Fibroblast of skin of left quadriceps (primary cell): ENCODE measurements at places on chromosomes 16 and 17.

GRCh38 chr17:72456075-72456474, 335.3 kb downstream of the SOX9 start:
- DNase-seq, result no peak

- DNase-seq, result no peak
These were observed 43.4 kb downstream of the MEOX1 start for GRCh38 chr17:43618276-43618675.

DNA sequence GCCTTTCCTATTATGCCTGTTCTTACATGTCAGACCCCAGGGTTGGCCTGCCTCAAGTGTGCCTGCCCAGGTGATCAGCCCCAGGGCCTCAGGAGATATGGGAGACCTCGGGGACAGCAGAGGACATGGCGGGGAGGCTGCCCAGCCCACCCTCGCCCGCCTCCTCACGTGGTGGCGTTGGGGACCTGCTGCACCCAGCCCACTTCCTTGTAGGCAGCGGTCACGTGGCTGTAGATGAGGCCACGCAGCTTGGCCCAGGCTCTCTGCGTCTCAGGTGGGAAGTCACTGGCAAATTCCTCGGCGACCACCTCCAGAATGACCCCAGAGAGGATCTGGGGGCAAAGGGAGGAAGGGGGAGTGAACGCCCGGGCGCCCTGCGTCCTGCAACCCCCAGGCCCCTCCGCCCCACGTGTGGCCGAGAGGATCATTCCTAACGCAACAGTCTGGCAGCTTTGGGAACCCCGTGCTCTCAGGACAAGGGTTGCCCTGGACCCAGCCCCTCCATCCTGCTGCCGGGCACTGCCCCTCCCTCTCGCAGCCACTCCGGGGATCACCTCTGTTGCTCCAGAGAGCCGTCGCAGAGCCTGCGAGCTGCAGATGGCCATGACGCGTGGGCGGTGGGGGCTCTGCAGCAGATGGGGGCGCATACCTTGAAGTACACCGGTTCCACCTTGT, 6.6 kb downstream of the CYGB start:
- no peak for DNase-seq

DNA sequence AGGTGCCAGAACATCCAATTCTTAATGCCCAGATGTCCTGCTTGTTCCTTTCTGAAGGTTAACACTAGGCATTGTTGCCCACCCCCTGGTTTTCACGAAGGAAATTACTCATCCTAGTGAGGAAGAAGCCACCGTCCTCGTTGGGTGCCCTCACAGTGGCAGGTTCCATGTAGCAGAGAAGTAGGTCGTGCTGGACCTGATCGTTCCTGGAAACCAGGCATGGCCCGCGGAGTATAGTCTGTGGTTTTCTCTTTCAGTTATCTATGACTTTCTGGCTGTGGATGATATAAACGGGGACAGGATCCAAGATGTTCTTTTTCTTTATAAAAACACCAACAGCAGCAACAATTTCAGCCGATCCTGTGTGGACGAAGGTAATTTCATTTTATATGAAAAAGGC, 16.5 kb downstream of the RGS11 start:
- DNase-seq, result no peak

- no peak for DNase-seq
These were observed 61.5 kb downstream of the WSB1 start for GRCh38 chr17:27355419-27355818.

DNA sequence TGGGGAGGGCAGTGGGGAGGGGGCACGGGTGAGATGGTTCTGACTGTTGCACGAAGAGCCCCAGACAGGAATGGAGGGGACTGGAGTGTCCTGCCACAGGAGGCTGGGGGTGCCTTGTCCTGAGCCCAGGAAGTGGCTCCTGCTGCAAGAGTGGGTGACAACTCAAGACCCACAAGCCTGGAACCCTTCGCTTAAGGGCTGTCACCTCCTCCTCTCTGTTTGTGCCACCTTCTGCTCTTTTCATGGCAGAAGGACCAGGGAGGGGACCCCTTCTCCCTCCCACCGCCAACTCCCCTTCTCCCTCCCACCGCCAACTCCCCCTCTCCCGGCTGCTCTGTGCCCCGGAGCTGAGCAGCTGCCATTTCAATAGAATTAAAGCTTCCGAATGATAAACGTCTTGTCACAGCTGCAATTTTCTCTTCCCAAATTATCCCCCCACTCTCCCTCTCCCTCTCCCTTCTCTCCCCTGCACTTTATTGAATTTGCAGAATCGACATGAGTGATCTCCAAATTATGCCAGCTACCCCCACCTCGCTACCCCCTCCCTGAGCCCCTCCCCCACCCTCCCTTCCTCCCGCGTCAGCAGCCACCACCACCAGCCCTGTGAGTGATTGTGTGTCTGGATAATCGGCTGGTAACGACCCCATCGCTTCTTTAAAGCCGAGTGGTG, 13.7 kb downstream of the GJD3 start:
- DNase-seq, result no peak

DNA sequence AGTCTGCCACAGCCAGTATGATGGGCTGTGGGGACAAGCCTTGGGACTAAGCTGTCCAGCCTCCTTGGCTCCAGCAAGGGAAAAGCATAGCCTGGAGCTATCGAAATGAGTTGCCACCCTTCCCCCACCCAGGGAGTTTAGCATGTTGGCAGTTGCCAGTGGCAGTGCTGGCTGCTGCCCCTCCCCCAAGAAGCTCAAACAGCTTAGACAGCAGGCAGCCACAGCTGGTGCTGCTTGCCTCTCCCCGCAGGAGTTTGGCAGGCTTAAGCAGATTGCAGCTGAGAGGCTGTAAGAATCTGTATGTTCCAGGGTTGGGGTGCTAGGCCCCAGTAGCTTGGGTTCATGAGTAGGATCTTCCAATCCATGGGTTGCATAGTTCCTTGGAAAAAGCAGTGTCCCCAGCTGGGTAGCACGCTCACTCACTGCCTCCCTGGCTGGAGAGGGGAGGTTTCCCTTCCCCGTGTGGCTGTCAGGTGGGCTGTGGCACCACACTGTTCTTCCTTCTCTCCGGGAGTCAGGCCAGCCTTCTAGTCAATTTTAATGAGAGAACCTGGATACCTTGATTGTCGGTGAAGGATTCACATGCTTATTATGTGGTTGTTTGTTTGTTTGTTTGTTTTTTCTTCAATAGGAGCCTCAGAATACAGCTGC, 506.1 kb downstream of the CDH11 start:
- DNase-seq, result peak; percentile 10

DNA sequence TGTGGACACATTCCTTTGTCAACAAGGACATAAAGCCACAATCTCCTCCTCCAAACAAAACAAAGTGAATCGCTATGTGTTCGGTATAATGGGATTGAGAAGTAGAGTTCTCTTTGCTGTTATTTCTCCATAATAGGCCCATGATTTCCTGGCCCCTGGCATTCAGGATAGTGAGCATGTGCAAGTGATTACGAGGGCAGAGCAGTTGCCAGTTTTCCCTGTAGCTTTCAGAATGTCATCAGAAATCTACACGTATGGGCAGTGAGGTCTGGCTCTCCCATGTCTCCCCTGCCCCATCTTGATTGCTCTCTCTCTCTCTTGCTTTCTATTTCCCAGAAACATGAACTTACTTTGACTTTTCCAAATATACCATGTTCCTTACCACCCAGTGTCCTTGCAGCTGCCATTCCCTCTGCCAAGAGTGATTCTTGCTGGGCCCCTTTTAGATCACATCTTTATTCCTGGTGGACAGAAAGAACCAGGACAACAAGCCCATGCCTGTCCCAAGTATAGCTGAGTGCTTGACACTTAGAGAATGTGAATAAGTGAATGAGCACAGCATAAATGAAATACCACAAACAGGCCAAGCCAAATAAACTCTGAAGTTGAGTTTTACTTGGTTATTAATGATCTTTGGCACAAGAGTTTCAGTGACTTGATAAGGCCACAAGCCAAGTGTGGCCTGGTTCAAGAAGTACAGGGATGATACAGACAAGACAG, 273.1 kb downstream of the CDH13 start:
- no peak for DNase-seq

- no peak for DNase-seq
These were observed 10.6 kb downstream of the CA10 start for GRCh38 chr17:52147872-52148271.

- DNase-seq, result peak; percentile 65
These were observed at the start of gene CHD9 for GRCh38 chr16:53054670-53055485. Gene CHD9 (plus strand): TSS chr16:53054991. CDS start chr16:53156090, 101,099 bp downstream.

- DNase-seq, result peak; percentile 56
These were observed 2.8 kb downstream of the CDH13 start for GRCh38 chr16:82629441-82630027.

DNA sequence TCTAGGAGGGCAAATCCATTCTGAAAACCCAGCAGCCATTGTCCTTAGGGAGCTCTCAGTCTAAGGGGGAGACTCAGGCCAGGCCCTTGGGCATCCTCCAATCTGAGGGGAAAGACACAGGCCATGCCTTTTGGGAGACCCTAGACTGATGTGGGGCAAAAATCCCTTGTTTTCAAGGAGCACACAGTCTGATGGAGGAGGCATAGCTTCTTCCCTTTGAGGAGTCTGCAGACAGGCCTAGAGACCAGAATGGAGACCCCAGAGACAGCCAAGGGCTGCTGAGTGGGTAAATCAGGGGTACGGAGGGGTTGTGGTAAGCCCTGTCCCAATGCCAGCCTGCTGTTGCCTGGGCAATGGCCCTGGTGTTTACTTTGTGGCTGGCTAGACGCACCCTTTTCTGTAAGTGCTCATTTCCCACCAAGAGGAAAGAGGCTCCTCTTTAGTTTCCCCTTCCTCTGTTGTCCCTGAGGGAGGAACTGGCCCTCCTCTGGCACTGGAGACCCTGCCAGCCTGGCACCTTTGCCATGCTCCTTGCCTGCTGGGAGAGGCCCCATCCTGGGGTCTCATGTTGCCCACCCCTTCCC, 19.3 kb downstream of the ARHGAP23 start:
- DNase-seq, result no peak

DNA sequence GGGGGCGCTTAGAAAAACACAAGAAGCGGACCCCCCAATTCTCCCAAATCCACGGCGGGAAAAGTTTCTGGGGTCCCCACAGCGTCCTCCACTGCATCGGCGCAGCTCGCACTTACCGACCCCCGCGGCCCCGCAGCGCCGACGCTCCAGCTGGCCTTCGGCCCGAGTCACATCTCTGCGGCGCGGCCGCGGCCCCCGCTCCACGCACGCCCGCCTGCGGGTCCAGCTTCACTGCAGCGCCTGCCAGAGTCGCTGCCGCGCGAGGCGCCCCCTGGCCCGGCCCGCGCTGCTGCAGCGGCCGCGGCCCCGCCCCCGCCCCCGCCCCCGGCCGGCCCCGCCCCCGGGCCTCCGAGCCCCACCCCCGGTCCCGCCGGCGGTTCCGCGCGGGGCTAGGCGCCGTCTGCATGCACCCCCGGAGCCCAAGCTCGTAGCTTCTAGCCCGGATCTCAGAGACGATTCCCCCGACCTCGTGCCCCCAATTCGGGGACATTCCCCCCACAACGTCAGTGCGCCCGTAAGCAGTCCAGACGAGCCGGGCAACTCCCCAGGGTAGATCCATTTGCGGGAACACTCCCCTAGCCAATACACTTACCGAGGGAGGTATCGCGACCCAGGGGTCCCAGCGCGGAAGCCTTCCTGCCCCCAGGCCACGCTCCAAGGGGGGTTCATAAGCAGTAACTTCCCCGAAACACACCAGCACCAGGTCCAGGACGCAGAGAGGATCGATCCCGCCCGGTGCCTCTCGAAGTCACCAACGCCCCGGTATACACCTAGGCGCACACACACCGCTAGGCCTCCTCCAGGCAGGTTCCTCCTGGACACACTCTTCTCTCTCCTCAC, at the start of gene GPRC5B:
Gene GPRC5B, minus strand, starts transcription at position 238 of the 840 bp plus-strand sequence. CDS start 12,003 bp downstream, outside the sequence.
- no peak for DNase-seq

DNA sequence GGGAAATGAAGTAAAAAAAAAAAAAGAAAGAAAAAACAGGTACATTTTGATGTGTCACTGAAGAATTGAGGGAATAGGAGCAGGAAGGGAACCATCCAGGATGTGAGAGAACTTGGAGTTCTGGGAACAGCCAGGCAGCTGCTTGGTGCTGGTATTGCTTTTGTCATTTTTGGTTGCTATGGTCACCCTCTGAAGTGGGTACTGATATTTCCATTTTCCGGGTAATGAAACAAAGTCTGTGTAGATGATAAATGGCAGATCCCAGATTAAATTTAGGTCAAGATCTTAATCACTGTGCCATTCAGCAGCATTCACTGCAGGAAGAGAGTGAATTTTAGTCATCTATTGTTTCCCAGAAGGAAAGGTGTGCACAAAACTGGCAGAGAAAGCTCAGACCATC, 93.6 kb downstream of the ABCA8 start:
- DNase-seq, result no peak

GRCh38 chr17:76793775-76794174, 55.9 kb downstream of the MFSD11 start:
- DNase-seq, result no peak

DNA sequence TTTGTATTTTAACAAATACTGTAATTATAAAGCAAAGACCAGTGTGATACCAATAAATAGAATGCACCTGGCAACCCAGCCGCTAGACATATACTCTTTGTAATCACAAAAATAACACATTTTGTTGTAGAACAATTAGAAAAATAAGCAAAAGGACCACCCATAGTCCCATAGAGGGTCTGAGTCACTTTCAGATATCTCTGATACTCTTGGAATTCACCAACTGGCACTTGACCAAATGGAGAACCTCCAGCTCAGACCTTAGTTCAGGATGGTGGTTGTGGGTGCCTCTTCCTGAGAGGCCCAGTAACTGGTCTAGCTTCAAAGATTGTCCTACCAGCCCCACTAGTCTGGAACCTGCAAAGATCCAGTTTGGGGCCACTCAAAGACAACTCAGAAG, 789 bp upstream of the TERF2 start:
- DNase-seq, result no peak

DNA sequence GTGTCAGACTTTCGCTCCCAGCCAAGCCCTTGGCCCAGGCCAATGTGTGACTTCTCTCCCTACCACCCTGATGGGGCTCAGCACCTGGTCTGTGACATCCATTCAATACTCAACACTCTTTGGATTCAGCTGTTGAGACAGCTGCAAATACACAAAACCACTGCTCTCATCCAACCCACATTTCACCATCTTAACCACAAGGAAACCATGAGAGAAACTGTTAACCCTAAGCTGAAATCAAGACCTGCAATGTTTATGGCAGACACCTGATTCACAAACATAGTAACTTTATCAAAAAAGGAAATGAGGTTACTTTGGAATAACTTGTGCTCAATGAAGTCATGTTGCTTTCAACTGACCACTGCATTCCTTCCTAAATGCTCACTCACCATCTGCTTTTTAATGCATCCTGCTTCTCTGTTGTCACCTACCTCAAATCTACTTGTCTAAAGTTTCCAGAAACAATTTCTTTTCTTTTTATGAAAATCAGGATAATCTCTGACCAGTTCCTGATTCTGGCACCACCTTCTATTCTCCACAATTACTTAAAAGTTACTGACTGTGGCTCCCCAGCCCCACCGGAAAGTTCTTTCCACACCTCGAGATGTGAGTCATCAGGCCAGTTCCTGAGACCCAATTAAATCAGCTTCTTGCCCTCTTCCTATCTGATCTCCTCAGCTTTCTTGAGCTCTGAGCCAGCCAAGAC, 88.2 kb downstream of the NOG start:
- DNase-seq, result peak; percentile 66

- DNase-seq, result peak; percentile 3
These were observed 36.0 kb downstream of the IQCK start for GRCh38 chr16:19753815-19754643.

- no peak for DNase-seq
These were observed 5.0 kb downstream of the HAPSTR1 start for GRCh38 chr16:9096416-9096952.

GRCh38 chr16:85387171-85387507, 226.0 kb upstream of the GSE1 start:
- DNase-seq, result no peak
